Lung (tissue), 17 donors: ENCODE measurements at places on chromosomes 5 and 9.

DNA sequence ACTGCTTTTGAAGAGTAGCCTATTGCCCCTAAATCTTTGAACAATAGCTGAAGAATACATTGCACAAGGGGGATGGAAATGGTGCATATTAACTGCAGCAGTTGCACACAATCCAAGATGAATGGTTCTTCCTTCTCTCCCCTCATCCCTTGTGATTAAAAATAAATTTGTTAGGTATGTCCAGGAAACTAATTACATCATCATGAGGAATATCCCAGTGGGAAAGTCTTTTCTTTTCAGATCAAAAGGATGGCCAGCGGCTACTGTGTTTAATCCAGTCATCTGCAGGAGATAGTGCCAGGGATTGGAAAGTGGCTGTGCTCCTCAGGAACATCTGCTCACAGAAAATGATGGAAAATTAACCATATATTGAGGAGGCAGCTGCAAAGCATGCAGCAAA is 508.4 kb upstream of the SEMA6A start:
- no peak for DNase-seq

DNA sequence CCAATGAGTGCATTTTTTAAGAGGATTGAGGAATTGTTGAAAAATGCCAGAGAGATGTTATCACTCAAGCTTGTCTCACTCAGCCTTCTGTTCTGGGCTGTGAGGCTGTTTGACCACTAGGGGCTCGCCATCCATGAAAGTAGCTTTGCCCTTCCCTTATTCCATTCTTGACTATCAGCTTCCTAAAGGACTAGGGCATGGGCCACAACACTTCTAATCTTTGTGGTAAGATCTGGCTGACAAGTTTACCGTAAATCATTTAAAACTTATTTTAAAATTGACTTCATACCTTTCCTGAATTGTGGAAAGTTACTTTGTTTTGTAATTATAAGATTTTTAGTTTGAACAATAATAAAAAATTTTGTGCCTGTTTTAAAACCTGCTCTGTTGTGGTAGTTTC is 49.5 kb downstream of the TJP2 start:
- peak; percentile 48 for DNase-seq

GRCh38 chr5:58357121-58357520 is 102.8 kb downstream of the PLK2 start:
- no peak for DNase-seq

GRCh38 chr5:30113542-30113941 is 1079.9 kb upstream of the CDH6 start:
- DNase-seq = no peak

DNA sequence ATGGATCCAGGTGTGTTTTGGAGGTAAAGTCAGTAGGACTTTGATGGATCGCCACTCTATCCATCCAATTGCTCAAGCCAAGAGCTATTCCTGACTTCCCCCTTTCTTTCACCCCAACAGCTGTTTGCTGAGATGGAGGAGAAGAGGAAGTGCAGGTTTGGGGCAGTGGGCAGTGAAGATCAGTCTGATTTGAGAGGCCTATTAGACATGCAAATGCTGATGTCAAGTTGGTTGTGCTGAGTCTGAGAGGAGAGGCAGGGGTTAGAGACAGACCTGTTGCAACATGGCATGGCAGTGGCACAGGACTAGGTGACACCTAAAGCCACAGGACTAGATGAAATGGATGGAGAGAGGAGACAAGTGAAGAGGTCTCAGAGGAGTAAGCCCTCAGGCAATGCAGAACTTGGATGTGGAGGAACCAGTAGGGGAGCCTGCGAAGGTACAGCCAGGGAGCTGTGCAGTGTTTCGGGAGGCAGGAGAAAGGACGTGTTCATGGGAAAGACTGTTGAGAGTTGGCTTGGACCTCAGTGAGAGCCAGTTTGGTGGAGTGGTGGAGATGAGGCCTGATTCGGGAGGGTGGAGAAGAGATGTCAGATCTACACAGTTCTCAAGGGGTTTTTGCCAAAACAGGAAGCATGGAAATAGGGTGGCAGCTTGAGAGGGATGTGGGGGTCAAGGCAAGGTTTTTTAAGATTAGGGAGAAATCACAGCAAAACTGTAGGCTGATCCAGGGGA is 175.0 kb downstream of the MACROH2A1 start:
- DNase-seq = peak; percentile 5

DNA sequence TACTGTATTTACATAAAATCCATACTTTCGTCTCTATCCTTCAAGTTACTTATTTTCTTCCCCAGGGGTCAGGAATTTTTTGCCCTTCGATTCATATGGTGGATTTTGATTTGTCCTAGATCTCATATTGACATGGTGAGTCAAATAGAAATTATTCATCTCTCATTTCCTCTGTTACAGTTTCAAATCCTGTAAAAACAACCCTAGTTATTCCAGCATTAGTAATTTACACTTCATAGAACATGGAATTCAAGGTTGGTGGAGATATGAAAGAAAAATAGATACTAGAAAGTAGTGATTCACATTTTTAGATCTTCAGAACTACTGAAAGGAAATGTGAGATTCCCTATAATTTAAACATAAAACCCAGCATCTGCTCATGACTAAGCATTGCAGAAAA is 1331.0 kb upstream of the CDH9 start:
- no peak for DNase-seq
